ENCODE measurements at places on chromosomes 5 and 9.
A peak's percentile ranks its signal among the peaks of the same experiment; 100 is the strongest.

DNA sequence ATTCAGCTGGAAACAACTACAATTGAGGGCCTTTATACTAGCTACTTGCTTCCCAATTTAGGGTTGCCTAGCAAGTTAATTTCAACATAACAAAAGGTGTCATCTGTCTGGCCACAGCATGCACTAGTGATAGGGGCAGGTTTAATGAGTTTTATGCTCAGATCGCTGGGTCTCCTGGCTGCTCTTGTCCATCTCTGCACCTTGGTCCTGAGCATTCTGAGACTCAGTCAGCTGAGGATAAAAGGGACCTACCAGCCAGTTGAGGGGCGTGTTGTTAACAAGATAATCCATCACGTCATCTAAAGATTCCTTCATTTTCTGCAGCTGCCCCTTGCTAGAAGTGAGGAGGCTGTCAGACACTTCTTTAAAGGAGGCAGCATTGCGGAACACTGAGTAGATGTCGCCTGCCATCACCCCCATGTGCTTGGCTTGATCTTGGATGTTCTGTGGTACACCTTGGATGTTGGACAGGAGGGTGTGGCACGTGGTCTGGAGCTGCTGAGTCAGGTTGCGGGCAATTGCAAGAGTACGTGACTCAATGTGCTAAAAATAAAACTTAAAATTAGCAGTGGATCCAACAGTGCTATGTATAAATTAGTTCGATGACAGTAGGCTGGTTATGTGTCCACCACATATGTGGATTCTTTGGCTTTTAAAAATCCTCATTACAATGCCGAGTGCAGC, 11.0 kb downstream of the PLIN2 start:
- DNase-seq: no peak

GRCh38 chr9:92181296-92181695, 66.1 kb upstream of the SPTLC1 start:
- no peak for DNase-seq

GRCh38 chr9:70257991-70258691, 637 bp upstream of the SMC5 start:
- peak; percentile 18 for DNase-seq

GRCh38 chr5:400282-401145, 42.5 kb upstream of the EXOC3 start:
- no peak for DNase-seq

GRCh38 chr5:179780362-179780761, 13.4 kb upstream of the LTC4S start:
- DNase-seq: no peak

GRCh38 chr5:16735101-16736060, 118.6 kb upstream of the RETREG1 start:
- no peak for DNase-seq

- no peak for DNase-seq
These were observed 35.5 kb downstream of the MED10 start for GRCh38 chr5:6342689-6343315.

- DNase-seq: peak; percentile 60
These were observed 1.9 kb upstream of the SPDL1 start for GRCh38 chr5:169581580-169582227.

DNA sequence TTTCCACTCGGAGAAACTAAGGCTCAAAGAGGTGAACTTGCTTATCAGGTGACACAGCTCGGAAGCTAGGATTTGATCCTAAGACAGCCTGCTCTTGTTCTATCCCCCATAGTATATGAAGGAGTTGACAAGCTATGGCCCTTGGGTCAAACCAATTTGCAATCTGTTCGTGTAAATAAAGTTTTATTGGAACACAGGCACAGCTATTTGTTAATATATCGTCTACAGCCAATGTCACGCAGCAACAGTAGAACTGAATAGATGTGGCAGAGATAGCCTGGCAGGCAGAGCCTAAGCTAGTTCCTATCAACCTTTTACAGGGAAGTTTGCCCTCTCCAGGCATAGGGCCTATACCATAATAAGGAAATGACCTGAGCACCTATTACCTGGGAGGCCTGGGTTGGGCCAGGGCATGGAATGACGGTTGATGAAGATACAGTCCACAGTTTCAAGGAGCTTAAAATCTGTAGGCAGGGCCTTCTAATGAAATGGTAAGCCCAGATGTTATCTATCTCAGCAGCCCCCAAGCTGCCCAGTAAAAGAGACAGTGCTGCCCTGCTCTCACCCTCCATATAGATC, 179.0 kb downstream of the TTLL11 start:
- DNase-seq: no peak

DNA sequence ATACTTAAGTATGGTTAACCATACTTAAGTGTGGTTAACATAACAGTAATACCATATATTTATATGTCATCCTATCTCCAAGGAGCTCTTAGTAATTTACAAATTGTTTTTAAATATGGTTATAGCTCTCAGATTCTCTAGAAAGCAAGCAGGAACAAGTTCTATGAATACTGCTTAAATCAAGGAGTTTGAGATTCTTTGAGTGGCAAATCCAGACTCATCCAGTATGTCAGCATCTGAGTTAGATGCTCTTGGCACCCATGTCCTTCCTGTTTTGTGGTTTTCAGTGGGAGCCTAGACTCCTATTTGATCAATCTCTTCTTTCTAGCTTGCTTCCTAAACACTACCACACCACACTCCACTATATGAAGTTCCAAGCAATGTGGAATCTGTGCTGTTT, 114.7 kb upstream of the GDNF start:
- no peak for DNase-seq

DNA sequence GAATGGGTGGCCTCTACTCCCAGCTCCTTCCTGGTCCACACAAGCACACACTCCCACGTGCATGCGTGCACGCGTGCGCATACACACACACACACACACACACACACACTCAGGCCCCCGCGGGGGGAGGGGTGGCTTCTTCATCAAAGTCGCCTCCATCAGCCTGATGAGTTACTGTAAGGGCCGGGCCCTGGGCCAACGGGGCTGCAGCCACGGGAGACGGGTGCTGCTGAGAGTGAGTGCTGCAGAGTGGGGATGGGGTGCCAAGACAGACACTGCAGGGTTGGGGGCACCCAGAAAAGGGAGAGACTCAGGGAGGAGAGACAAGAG, 18.1 kb downstream of the CNTFR start:
- no peak for DNase-seq

- DNase-seq: no peak
These were observed 18.0 kb downstream of the PRKAA1 start for GRCh38 chr5:40780199-40780598.

All from HEK293T (cell line).